ENCODE measurements at places on chromosomes 1 and 21.

GRCh38 chr1:159091180-159091560 lies 14.6 kb upstream of the AIM2 start:
- DNase-seq = no peak

GRCh38 chr1:170562646-170563338 lies 30.8 kb downstream of the GORAB start:
- DNase-seq = peak; percentile 93

DNA sequence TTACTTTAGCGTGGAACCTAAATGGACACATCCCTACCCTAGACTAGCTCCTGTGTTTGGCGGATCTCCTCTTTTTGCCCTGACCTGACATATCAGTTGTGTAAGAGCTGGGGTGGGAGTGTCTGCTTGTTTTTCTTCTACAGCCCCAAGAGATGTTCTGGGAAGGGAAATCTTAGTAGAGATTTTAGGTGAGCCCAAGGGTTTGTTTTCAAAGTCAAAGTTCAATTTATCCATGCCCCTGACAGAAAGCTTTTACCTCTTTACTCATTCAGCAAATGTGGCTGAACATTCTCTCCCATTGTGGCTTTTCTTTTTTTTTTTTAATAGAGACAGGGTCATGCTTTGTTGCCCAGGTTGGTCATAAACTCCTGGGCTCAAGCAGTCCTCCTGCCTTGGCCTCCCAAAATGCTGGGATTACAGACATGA lies 7.3 kb upstream of the TARS2 start:
- no peak for DNase-seq

DNA sequence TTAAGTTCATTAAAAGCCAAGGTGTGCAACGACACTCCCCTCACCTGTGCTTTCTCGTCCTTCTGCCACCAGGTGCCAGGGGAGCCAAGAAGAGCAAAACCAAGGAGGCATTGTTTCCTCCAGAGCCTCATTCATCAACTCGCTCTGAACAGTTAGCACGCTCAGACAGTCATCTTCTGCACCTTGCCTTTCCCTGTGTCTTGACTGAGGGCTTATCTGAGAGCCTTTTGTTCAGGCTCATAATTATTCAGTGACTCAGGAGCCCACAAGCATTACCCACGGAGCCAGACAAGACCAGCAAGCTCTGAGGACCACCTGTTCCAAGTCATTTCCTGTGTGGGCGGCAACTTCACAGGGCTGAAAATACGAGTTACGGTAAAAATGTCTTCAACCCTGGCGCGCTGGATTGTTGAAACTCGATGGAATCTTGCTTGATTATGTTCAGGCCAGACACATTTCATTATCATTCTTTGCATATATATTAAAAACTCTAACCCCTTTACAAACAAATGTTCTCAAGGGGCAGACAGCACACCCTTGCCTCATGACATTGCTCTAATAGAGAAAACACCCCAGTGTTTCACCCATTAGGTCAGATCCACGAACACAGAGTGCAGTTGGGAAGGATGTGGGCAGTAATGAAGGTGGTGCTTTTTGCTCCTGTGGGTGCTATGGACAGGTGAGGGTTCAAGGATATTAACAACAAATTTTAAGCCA lies 89.7 kb upstream of the RUNX1 start:
- peak; percentile 46 for DNase-seq

- no peak for DNase-seq
Observed at GRCh38 chr1:155195201-155196102, 12.2 kb downstream of the THBS3 start.

GRCh38 chr1:17636612-17637011 lies 97.1 kb downstream of the ARHGEF10L start:
- no peak for DNase-seq

DNA sequence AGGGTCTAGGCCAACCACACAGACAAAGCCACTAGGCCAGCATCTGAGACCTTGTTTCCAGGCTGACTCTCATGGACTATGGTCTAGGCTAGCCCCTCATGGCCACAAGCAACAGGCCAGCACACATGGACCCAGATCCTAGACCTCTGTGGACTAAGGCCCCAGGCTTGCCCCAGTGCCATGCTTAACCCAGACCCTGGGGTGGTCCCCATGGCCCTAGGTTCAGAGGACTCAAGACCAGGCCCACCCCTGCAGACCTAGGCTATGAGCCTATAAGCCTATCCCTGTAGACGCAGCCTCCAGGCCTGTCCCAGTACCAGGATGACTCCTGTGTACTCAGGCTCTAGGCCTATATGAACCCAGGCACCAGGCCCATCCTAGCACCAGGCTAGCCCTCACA lies 1.9 kb upstream of the OR14A2 start:
- no peak for DNase-seq

DNA sequence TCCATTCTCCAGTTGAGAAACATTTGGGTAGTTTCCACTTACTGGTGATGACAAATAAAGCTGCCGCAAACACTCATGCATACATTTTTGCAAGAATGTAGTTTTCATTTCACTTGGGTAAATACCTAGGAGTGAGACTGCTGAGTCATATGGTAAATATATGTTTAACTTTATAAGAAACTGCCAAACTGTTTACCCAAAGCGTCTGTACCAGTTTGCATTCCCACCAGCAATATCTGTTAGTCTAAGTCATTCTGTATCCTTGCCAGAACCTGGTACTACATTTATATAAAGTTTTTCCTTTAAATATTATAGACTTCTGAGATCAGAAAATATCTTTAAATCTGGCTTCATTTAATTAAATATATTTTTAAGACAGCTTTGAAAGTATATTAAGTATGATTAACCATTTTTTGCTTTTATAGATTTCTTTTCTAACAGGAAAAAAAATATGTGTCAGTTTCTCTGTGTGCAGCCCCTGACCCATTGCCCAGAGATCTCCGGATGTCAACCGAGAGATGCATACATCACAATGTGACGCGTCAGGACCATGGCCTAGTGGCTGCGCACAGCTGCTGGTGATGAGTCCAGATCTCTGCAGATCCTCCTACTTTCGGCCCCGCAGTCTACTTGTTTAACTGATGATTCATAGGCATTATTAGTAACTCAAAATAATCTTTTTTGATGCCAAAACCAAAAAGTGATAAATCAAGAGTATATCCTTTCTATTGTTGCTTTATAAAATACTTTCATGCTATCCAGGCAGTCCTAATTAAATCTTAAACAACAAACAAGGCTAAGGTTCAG lies 227.1 kb upstream of the MAP1LC3C start:
- no peak for DNase-seq

GRCh38 chr1:229380536-229381160 lies 37.8 kb upstream of the CCSAP start:
- no peak for DNase-seq

GRCh38 chr1:119631433-119632102 lies 16.5 kb downstream of the ZNF697 start:
- DNase-seq = peak; percentile 97
